ENCODE measurements at places on chromosomes 11 and 22.

DNA sequence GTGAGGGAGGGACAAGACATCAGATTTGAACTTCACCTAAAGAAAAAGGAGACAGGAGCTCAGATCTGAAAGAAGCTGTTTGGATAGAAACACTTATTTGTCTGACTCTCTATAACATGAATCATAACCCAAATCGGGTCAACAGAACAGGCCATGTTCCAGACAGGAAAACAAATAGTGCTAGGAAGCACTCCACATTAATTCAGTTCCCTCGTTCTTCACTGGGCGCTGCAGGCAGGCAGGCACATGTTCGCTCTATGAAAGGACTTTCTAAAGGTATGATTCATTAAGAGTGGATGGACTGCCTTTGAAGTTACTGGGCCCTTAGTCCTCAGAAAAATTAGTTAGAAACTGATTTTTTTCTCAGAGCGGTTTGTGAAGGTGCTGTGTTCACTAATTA, 137.5 kb upstream of the TRPC6 start:
- DNase-seq, result no peak

GRCh38 chr11:131686836-131687235, 316.4 kb downstream of the NTM start:
- no peak for DNase-seq

DNA sequence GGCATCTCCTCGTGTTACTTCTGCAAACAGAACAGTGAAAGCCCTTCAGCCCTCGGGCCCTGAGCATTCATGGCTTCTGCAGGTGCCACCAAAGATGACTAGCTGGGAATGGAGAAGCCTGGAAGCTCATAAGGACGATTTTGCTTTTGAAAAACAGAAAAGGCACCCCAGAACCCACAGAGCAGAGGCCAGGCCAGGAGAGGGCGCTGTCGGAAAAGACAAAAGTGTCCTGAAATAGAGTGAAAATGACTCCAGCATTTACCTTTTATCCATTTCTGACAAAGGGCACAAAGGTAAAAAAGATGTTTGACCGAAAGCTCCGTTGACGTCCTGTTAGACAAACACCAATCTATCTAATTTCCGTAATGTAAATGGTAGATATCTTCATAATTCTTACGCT, 37.6 kb downstream of the ZNF195 start:
- DNase-seq, result peak; percentile 38

GRCh38 chr22:29720811-29721323, 1.1 kb downstream of the CABP7 start:
- DNase-seq, result no peak

DNA sequence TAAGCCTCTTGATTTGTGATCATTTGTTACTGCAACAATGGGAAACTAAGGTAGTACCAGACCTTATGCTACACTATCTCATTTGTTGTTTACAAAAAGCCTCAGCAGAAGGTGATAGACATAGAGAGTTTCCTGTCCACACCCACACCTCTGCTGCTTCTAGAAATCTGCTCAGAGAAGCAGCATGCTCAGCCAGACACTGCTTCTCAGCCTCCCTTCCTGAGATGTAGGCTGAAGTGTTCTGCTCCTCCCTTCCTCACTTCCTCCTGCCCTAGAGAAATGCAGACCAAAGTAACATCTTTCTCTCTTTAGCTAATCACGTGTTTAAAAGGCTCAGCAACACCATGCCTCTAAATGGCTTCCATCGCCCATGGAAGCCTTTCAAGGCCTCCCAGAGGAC, 88.4 kb downstream of the SLC1A2 start:
- DNase-seq, result peak; percentile 48

DNA sequence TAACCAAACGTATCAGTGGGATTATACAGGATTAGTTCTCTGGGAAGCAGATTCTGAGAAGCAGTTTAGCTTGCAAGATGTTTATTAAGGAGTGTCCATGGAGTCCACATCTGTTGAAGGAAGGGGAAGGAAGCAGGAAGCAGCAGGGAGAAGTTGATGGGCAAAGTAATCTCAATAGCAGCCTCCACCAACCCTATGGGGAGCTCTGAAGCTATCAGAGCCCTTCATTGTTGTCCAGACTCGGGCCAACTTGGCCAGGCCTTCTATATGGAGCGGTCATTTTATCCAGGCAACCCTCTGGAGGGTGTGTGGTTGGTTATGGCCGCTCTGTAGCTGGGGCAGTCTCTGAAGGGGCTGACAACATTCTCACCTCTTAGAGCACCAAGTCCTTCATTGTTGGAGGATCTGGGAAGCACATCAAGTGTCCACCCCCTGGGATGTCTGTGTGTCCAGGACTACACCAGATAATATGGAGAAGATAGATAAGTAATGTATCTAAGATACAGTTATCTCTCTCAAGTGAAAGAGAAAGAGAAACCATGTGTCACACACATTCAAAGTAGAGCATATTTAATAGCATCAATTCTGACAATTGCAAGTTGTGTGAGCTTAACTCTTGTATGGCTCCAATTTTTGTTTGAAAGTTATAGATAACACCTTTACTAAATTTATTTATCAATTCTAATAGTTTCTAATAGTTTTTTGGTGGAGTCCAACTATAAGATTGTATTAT, 101.7 kb upstream of the TRIM77 start:
- no peak for DNase-seq

DNA sequence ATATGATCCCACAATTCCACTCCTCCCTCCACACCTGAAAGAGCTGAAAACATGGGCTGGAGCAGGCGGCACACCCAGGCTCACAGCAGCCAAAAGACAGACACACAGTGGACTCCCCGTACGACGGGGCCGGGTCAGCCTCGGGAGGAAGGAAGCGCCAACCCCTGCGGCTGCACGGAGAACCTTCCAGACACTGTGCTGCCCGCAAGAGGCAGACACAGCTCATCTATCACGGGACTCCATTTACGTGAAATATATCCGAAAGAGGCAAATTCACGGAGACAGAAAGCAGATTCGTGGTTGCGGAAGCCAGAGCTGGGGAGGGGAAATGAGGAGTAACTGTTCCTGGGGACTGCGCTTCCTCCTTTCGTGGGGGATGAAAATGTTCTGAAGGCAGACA, 165.0 kb downstream of the BRD1 start:
- no peak for DNase-seq

DNA sequence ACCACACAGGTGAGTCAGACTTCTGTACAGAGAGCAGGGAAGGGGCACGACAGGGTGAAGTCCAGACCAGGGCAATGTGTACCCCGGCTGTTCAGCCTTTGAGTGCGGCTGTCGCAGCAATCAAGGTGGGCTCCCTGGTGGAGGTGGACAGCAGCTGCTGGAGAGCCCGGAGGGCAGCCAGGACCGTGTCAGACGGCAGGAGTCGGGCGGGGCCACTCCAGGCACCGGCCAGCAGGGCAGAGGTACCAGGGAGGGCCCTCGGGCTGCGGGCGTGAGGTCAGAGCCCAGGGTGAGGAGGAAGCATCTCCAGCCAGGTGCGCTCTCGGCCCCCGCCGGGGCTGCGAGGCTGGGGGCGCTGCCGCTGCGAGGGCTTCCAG, 802 bp upstream of the PIM3 start:
- DNase-seq, result no peak

DNA sequence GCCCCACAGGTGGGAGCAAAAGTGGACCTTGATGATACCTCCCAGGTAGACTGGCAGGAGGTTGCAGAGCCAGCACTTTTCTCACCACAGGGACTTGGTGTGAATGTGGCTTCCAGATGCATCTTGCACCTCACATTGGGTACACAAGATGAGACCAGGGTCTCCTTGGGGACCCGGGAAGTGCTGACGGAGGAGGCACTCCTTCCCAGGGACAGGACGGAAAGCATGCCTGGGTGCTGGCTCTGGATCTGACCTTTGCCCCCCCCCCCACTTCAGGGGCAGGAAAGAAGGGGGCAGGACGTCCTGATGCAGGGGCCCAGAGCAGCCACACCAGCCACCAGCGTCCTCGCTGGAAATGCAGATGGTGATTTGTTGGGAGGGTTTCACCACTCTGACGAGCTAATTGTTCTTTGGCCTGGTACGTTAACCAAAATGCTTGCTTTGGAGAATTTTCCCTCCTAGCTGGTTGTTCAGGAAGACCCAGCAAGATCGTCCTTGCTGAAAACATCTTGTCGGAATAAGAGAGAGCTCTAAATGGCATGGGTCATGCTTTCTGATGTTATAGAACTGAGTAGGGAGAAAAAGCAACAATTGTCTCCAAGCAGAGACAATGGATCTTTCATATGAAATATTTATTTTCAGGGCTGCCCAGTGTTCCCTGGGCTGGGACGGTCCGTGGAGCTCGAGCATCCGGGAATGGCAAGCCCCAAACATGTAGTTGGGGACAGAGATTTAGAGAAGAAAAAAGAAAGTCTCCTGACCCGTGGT, 74.4 kb upstream of the PPARA start:
- no peak for DNase-seq

DNA sequence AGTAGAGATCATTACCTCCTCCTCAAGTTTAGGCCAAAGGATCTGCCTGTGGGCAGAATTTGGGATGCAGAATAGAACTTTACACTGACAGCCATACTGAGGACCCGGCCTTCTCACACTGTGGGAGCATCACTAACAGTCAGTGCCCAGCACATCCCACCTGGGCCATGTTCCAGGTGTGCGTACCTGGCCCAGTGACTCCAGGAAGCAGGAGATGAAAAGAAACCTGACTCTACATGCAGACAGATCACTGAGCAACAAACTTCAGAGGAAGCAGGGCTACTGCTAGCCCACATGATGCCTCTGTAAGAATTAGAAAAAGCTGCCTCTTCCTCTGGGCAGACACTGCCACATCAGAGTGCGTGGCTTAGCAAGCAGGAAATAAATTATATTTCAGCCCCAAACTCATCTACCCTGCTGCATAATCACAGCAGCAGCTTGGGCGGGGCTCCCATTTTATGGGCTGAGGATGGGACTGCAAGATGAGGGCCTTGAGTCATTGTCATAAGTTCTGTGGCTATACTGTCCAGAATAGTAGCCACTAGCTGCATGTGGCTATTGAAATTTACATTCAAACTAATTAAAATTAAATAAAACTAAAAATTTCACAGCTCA, 6.0 kb upstream of the LMO2 start:
- DNase-seq, result no peak

Data from CD8-positive, alpha-beta T cell (primary cell).